NK-92 treated with Interleukin-12 subunit alpha and Interleukin-12 subunit beta, amount 100 ng/mL, for 24 hours (cell line): ENCODE measurements at places on chromosomes 5 and 9.

- no peak for DNase-seq
These were observed 392.2 kb upstream of the KLF4 start for GRCh38 chr9:107881626-107882300.

- no peak for DNase-seq
These were observed 556.7 kb upstream of the TLE4 start for GRCh38 chr9:79014929-79015699.

DNA sequence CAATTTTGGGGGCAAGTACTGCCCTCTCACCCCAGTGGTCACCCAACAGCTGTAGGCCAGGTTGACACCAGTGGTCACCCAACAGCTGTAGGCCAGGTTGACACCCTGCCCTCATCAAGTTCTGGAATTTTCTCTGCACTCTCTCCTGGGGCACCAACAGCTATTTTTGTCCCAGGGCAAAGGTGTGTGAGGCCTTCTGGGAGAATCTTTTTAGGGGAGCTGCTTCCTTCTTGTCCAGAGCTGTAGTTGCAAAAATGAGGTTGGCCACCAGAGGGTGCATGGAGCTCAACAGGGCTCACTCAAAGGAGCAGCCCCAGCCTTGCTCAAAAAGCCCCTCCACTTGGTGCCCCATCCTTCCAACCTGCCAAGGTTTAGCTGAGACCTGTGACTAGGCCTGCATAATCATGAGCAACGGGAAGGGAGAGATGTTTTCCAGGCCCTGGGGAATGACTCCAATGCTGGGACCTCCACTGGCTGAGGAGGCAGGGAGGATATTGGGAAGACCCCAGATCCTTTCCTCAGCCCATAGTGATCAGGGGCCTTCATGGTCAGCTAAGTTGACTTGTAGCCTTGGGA lies 10.6 kb upstream of the P4HA2 start:
- peak; percentile 45 for DNase-seq

DNA sequence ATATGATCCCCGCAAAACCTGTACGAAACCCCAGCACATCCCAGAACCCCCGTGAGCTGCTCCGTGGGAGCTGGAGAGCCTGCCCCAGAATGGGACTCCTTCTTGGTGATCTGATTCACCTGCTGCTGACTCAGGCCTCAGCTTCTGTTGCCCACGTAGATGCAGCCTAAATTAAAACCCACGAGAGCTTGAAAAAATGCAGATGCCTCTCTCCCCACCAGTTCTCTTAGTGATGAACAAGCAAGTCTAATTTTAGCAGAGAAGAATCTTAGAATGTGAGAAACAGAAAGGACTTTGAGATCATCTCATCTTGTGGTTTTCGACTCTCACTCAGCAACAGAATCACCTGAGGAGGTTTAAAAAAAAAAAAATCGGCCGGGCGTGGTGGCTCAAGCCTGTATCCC lies 57.6 kb downstream of the TMOD1 start:
- no peak for DNase-seq

GRCh38 chr5:27494887-27495286 lies 456.5 kb upstream of the CDH9 start:
- DNase-seq = no peak

- no peak for DNase-seq
These were observed 99.9 kb upstream of the ZNF618 start for GRCh38 chr9:113776194-113776593.

- DNase-seq = no peak
These were observed 200.2 kb upstream of the TARS1 start for GRCh38 chr5:33240558-33240957.

DNA sequence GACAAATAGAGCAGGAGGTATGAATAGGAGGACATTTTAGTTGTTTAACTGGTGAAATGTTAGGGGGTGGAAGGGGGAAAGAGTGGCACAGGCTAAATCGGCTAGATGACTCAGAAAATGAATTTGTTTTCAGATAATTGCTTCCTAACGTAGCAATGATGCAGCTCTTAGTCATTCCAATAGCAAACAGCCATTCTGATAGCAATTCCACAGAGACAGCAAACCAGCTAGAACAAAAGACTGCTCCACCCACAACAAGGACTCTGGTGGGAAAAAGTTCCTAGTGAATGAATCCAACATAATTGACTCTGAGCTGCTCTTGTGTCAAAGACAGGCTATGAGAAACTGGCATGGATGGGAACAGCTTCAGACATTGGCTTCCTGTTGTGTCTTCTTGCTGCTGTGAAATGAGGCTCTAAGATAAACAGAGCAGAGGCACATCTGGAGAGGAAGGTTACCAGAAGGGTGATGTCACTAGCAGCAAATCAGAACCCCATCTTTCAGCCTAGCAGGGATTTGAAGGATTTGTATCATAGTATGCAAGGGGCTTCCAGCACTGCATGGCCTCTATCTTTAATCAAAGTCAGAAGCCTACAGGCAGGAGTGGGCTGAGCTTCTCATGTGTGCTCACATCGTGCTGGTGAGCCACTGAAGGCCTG lies 28.1 kb upstream of the F2RL1 start:
- DNase-seq = no peak
